ENCODE measurements at places on chromosomes 12 and 14. TPM values are rescaled to one million over a fixed set of nuclear protein-coding genes. Genes with fewer than 3 reads are reported as not detected.

The MFAP5 gene
- 387 TPM for total RNA-seq

DNA sequence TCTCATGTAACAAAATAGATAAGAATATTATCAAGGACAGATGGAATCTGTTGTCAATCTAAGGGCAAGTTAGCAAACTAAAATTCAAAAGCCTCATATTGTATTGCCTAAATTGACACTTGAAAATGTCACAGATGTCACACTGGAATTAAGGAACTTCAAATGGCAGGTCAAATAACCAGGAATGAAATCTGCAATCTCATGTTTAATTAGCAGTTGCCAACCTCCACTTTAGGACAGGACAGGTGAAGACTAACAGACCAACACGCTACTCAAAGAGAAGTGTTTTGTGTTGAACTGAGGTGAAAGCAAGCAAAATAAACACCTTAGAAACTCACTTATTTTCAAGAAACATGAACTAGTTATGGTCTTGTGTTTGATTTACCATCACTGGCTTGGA lies 11.1 kb downstream of the KIF21A start:
- no peak for DNase-seq

DNA sequence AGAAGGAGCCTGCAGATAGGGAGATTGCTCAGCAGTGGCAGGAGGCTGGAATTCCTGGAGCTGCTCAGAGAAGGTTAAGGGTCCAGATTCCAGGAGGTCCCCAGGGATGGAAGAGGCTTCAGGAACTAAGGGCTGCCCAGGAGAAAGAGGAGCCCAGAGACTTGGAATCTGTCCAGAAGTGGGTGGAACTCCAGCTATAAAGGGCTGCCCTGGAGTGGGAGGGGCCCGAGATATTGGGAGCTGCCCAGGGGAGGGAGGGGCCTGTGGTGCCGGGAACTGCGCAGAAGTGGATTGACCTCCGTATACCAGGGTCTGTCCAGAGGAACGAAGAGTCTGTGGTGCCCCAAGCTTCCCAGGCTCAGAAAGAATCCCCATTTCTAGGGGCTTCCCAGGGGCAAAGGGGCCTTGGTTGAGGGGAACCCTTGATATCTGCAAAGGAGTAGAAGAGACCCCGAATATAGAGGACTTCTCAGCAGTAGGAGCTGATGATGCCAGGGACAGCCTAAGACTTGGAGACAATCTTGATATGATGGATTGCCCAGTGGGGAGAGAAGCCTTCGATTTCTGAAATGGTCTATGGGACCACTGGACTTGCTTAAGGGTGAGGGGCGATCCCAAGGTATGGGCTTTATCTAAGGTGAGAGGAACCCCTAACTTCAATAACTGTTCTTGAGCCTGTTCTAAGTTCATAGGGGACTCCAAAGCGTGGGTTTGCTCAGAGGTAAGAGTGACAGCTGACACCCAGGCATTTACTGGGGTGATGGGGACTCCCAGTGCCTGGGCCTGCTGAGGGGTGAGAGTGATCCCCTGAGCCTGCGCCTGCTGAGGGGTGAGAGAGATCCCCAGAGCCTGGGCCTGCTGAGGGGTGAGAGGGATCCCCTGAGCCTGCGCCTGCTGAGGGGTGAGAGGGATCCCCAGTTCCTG lies 45.0 kb downstream of the FAM186A start:
- DNase-seq, result peak; percentile 61

DNA sequence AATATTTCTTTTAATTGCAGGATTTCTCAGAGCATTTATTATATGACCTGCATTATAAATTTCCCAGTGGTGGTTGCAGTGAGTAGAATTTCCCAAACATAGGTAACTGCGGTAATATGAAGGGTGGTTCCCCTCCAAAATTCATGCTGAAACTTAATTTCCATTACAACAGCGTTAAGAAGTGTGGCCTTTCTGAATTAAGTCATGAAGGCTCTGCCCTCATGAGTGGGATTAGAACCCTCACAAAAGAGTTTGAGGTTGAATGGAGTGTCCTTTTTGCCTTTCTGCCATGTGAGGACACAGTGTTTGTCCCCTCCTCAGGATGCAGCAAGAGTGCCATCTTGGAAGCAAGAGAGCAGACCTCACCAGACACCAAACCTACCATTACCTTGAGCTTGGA lies 233.6 kb downstream of the KTN1 start:
- no peak for DNase-seq

DNA sequence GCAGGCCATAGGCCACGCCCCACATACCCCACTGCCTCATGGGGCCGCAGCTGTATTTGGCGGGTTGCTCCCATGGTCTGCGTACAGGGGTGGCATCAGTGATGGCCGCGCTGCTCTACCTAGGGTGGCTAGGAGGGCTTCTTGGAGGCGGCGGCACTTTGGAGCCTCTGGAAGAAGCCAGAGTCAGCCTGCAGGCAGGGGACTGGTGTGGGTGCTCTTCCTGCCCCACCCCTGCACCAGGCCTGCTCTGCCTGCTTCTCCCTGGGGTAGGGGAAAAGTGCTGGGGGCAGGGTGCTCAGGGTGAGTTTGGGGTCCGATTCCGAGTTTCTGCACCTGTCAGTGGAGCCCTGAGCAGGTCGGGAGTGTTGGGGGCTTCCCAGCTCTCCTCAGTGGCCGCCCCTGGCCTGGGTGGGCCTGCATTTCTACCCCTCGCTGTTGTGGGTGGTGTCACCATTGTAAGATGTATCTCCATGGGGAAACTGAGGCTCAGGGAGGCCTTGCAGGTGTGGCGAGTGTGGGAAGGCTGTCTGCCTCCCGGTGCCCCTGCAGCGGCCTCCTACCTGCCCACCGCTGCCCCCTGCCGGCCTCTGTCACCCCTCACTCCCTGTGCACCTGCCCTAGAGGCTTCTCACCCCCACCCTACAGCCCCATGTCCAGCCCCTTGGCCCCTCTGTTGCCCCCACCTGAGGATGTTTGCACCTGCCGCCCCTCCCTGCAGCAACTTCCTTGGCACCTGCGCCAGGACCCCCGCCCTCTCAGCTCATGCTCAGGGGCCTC lies 5.5 kb downstream of the CEP170B start:
- peak; percentile 56 for DNase-seq

DNA sequence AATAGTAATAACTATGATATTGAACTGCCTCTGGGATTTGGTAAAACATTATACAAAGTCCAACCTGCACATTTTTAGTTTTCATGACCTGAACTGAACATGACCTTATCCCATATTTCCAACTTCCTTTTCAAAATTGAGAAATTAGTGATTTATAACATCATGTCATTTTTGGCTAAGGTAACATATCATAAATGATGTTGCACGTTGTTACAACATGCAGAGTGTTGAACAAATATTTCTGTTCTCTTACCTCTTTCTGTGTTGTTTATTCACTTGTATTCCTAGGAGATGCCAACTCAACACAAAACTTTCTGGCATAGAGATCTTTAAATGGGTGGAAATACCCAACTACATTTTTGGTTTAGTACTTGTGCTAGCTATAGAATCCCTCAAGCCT lies 496.0 kb downstream of the SLC6A15 start:
- DNase-seq, result no peak

GRCh38 chr12:96850676-96851075 lies 56.4 kb upstream of the NEDD1 start:
- DNase-seq, result no peak

The SLC5A8 gene
- not detected for total RNA-seq

The RD3L gene
- total RNA-seq, result not detected

DNA sequence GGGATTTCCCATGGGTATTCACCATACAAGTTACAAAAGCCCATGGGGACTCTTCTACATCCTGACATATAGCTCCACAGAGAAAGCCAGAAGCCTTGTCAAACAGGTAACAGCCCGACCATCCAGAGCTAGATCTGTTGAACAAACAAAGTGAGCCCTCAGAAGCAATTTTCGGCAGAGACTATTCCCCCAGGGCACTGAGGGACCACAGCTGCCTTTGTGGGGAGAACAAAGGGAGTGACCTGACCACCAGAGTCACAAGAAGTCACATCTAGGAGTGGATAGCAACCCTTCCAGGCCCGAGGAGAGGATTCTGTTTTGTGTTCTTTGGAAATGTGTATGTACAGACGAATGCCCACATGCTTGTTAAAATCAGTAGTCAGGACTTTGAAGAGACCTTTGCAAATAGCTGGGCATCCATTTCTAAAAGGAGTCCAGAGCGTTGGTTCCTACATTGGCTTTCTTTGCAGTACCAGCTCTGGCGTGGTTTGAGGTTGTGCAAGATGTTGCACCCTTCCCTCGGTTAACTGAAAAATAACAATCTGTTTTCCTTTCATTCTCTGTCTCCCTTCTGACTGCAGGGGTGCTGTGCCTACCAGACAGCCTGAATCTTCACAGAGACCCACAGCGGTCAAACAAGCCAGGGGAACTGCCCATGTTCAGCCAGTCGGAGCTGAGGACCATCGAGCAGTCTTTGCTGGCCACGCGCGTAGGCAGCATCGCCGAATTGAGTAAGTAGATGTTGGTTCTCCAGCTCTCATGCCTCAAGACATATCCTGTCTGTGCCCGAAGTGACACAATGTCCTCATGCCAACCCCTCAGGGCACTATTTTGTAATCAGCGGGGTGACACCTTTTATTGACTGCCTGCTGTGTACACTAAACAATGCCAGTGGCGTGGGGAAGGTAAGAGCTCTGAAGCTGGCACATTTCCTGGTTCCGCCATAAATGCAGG lies 165.4 kb upstream of the PWP1 start:
- no peak for DNase-seq

DNA sequence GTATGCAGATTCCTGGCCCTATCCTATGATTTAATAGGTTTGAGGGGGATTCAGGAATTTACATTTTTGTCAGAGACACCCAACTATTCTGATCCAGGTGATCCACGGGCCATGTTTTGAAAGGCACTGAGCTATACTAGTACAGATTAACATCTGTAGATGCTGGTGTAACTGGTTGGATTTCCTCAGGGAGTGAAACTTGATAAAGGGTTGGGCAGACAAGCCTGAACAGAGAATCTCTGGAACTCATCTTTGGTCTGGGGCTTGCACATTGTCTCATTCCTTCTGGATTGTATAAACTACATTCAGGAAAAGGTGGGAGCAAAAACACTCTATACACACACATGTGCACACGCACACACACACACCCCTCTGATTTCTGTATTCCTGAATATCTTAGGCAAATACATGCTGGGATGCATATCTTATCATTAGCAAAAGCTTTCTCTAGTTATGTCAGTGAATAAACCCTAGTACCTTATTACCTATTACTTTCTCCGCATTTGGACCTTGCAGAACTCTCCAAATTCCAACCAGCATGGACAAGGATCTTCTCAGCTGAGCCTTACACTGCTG lies 104.6 kb downstream of the SLC38A1 start:
- no peak for DNase-seq
